ENCODE measurements at places on chromosomes 11 and 22. TPM values are rescaled to one million over a fixed set of nuclear protein-coding genes. Genes with fewer than 3 reads are reported as not detected.

DNA sequence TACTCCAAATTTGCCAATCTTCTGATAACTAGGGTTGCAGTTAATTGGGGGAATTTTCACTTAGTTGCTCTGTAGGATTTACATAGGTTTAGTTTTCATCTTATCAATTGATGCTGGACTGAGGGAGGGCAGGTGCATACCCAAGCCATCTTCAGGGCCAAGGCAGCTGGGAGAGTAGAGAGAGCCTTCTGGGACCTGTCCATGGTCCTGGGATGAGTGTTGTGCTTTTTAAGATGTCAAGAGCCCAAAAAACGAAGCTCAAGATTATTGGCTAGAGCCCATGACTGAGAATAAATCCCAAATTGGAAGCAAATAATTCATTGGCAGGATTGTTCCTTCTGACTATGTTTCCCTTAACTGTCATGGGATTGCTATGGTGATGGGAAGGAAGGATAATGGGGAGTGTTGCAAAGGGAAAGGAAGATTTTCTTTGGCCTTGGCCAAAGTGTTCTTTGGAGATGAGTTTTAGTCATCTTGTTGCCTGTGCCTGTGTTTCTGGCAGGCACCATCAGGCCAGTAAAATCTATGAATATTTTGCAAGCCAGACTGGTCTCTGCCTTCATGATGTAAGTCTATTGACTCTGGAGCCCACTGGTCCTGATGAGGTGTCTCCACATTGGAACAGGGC is 4.5 kb downstream of the SLC22A6 start:
- no peak for ATAC-seq

Gene INS
- not detected for total RNA-seq

- ATAC-seq: no peak
These were observed 23.2 kb downstream of the TPCN2 start for GRCh38 chr11:69071956-69072355.

Gene CDPF1
- 20.1 TPM for total RNA-seq

DNA sequence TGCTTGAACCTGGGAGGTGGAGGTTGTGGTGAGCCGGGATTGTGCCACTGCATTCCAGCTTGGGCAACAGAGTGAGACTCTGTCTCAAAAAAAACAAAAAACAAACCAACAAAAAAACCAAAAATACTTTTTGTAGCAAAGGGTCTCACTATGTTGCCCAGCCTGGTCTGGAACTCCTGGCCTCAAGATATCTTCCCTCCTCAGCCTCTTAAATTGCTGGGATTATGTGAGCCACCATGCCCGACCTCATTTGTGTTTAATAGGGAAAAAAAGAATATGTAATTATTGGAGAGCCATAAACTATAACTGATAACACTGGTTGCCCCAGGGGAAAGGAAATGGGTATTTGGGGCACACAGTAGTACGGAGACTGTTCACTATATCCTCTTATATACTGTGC is 19.7 kb downstream of the UVRAG start:
- no peak for ATAC-seq

GRCh38 chr11:131868629-131869507 is 498.5 kb downstream of the NTM start:
- no peak for ATAC-seq

Gene LRRC4C
- 2.8 TPM for total RNA-seq

GRCh38 chr11:67492801-67493547 is 10.1 kb downstream of the AIP start:
- ATAC-seq: no peak

Gene TAF10
- 33.2 TPM for total RNA-seq

DNA sequence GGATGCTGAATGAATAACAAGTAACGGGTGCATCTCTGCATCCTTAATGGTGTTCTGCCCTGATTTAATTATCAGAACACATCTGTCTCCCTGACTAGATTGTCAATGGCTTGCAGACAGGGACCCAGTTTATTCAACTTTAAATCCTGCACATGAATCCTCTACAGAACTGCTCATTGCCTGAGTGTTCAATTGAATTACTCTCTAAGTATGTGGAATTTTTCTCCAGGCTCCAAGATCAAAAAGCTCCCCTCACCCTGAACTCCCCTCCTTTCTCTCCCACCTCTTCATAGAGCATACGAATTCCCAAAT is 11.8 kb downstream of the MB start:
- ATAC-seq: no peak

Gene LGALS12
- not detected for total RNA-seq

DNA sequence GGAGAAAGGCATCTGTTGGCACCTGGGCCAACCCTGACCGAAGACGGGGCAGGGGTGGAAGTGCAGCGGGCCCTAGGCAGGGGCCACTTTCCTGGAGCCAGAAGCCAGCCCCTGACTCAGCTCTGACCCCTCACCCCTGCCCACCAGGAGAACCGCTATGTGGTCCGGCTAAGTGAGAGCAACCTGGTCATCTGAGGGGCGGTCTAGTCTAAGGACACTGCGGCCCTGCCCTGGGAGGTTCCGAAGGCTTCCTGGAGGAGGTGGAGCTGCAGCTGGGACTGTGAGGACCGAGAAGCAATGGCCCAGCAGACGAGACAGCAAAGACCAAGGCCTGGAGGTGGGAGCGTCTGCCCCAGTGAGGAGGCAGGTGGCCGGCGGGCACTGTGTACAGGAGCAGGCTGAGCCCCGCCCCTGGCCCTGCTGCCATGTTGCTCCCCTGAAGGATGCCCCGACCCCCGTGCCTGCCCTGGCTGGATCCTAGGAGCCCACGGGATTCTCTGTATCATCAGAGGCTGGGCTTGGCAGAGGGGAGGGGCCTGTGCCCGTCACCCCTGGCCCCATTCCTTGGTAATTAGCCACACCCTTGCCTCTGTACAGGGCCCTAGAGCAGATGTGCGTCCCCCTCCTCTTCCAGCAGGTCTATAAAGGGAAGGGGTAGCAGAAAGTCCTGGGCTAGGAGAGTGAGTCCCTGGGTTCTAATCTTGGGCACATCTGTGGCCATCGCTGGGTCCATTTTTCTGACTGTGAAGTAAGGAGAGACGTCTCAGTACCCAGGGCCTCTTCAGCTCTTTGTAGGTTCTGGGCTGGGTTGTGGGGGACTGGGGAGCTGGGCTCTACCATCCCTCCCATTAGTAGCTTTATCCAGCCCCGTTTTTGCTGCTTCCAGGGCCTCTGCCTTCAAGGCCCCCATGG is 19.4 kb downstream of the RELT start:
- ATAC-seq: no peak

Gene MLC1
- not detected for total RNA-seq

DNA sequence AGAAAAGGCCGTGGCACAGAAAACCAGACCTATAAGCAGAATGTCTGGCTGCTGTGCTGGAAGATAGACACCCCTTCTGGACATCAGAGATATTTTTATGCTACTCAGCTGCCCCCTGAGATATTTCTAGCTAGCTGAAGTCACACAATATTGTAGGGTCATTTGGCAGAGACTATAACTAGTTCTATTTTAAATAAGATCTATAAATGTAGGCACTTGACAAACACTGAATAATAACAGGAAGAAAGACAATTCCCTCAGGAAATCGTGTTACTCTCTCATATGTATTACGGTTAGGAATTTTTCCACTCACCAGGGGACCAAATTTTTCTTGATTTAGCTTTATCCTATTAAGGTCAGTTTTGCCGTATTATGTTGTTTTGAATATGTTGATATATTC is 845.4 kb downstream of the OPCML start:
- ATAC-seq: no peak

- peak; percentile 7 for ATAC-seq
These were observed 157.9 kb downstream of the NCAM1 start for GRCh38 chr11:113119074-113119473.

Gene LDLRAD3
- total RNA-seq: 7.6 TPM

Gene PAMR1
- total RNA-seq: 5.6 TPM

- ATAC-seq: no peak
These were observed at the start of gene ELFN2 for GRCh38 chr22:37427135-37427710. Gene ELFN2, minus strand, starts transcription at chr22:37427479. Its CDS starts 51,945 bp downstream, at chr22:37375534.

GRCh38 chr11:70111269-70112016 is 33.3 kb downstream of the ANO1 start:
- ATAC-seq: no peak

DNA sequence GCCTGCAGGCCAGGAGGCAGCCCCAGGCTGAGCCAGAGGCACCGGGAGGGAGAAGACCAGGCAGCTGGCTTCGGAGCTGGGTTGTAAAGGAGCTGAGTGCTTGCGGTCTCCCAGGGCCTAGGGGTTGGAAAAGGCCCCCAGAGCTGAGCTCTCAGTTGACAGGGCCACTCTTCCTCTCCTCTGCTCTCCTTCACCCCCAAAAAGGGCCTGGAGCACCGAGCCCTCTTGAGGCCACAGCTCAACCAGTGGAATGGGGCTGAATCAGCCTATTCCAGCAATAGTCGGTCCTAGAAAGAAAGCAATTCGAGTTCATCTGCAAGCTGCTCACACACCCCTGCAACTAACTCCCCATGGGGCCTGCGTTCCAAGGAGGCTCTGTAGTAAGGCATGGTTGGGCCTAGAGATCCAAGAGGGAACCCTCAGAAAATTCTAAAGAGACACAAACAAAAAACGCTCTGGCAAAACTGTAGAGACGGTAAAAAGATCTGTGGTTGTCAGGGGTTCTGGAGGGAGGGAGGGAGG is 205.0 kb downstream of the BUD13 start:
- ATAC-seq: no peak

Gene DDIAS
- 0.31 TPM for total RNA-seq

Gene C1QTNF5
- total RNA-seq: 46.3 TPM

Gene KCNK4
- 0.31 TPM for total RNA-seq

GRCh38 chr11:78040691-78041379 is 17.8 kb upstream of the KCTD14 start:
- no peak for ATAC-seq

DNA sequence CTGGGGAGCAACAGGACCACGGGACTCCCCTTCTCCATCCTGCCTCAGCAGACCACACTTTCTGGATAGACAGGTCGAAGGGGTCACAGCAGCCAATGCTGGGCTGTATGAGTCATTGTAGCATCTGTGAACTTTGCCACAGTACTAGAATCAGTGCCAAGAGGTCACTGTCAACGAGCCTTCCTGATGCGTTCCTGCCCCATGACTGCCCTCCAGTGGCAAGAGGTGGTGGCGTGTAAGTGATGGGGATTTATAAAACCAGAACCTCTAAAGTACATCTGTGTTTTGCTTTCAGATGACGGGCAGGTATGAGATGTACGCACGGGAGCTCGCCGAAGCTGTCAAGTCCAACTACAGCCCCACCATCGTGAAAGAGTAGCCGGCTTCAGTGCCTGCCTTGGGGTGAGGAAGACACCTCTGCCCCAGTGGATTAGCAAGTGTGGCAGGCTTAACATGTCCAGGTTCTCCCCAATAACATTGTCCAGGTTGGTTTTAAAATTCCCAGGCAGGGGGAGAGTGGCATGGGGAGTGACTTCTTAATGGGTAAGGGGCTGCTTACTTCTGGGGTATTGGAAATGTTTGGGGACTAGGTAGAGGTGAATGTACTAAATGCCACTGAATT is 29.4 kb downstream of the GUCD1 start:
- ATAC-seq: peak; percentile 80

- no peak for ATAC-seq
These were observed 23.5 kb downstream of the CTNND1 start for GRCh38 chr11:57785072-57785471.

DNA sequence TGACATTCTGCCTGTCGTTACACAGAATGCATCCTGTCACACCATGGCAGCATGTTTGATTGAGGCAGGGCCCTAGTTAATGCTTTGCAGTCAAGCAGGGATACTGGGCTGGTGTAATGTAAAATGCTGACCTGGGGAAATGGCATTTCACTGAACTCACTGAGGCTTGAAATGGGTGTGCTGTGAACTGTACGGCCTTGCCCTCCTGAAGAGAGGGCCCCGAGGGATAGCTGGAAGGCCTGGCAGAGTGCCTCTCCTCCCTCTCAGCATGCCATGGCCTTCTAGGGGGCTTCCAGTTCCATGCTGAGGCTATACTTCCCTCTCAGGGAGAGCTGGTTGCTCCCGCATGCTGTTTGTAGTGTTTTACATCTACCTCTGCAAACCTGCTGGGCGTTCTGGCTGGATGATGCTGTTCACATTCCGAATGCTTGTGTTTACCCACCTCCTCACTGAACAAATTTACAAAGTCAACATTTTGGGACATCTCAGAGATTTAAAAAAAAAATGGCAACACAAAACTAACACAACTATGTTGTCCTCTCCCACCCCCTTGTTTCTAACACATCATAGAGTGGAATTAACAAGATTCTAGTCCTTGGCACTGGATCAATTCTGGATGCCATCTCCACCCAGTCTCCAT is 416.7 kb upstream of the CADM1 start:
- no peak for ATAC-seq

DNA sequence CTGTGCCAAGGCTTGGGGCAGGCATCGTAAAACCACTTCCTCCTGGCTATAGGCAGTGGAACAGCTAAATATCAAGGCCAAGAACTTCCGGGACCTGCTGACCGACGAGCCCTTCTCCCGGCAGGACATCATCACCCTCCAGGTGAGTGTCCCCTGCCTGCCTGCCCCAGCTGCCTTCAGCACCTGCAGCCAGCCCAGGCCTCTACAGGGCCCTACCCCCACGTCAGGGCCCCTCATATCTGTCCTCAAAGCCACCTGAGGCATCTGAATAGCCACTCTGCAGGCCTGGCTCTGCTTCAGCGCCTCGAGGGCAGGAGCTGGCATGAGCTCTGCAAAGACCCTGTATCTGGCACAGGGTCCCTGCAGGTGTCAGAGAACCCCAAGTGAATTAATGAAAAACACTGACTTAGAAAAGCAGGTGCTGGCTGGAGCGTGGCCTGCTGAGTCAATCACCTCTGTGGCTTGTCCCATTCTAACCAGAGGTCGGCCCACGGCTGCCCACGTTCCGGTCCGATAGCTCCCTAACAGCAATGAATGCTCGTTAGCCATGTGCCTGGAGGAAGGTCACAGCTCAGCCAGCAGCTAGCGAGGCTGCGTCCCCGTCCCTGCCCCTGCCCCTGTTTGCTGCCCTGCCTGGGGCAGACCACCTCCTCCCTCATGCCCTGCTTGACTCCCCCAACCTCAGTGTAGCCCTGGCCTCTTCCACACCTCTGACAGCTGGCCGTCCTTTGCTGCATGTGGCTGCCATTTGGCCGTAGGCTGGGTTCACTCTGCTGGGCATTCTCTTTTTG is 16.8 kb downstream of the PPIL2 start:
- no peak for ATAC-seq

Gene MIF
- 261 TPM for total RNA-seq

GRCh38 chr11:73353422-73353821 is 22.8 kb upstream of the RELT start:
- no peak for ATAC-seq

GRCh38 chr22:49483946-49484345 is 343.7 kb downstream of the BRD1 start:
- no peak for ATAC-seq

GRCh38 chr22:32932176-32932575 is 126.0 kb downstream of the SYN3 start:
- no peak for ATAC-seq
